Stimulated activated CD4-positive, alpha-beta T cell treated with anti-CD3 and anti-CD28 coated beads, Interleukin-1b, Interleukin-23, amount 100 ng/mL, for 1 hour (primary cell): ENCODE measurements at places on chromosomes 1 and 21.

GRCh38 chr1:59238993-59239392, 57.9 kb upstream of the FGGY start:
- DNase-seq, result no peak

GRCh38 chr1:244082969-244083368, 31.9 kb downstream of the ZBTB18 start:
- DNase-seq, result no peak

DNA sequence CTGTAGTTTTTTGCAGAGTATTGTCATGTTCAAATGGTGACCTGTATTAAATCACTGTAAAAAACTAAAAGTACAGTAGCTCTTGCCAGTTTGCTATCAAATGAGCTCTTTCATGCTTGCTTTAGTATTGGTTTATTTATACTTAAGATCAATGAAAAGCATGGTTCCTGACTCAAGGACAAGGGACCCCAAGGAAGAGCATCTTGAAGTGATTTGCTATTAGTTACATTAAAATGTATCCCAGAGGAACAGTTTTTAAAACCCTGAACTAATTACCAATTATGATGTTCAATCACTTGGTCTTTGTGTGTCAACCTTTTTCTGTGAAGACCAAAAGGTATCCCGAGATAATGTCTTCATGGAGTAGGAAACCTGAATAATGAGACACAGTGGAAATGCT, at the start of gene OR13G1:
OR13G1 (minus strand) TSS at position 101 of the 400 bp plus-strand sequence. CDS start 6,698 bp downstream, outside the sequence.
- DNase-seq, result no peak

- no peak for DNase-seq
These were observed 2.0 kb upstream of the ENAH start for GRCh38 chr1:225654688-225655508.

- DNase-seq, result no peak
These were observed 38.8 kb downstream of the DTL start for GRCh38 chr1:212074313-212074712.

GRCh38 chr21:26809745-26810144, 35.5 kb downstream of the ADAMTS1 start:
- no peak for DNase-seq

- DNase-seq, result no peak
These were observed 18.8 kb downstream of the AVPR1B start for GRCh38 chr1:206098242-206098919.

GRCh38 chr1:13824626-13825025, 124.6 kb downstream of the PRDM2 start:
- no peak for DNase-seq

GRCh38 chr1:13697738-13698137, 2.2 kb upstream of the PRDM2 start:
- no peak for DNase-seq

- no peak for DNase-seq
These were observed 69.3 kb downstream of the SLC37A1 start for GRCh38 chr21:42582787-42583476.

- no peak for DNase-seq
These were observed 1.7 kb downstream of the GPR137B start for GRCh38 chr1:236144033-236144432.

- no peak for DNase-seq
These were observed 285.3 kb upstream of the VAMP3 start for GRCh38 chr1:7485826-7486225.

DNA sequence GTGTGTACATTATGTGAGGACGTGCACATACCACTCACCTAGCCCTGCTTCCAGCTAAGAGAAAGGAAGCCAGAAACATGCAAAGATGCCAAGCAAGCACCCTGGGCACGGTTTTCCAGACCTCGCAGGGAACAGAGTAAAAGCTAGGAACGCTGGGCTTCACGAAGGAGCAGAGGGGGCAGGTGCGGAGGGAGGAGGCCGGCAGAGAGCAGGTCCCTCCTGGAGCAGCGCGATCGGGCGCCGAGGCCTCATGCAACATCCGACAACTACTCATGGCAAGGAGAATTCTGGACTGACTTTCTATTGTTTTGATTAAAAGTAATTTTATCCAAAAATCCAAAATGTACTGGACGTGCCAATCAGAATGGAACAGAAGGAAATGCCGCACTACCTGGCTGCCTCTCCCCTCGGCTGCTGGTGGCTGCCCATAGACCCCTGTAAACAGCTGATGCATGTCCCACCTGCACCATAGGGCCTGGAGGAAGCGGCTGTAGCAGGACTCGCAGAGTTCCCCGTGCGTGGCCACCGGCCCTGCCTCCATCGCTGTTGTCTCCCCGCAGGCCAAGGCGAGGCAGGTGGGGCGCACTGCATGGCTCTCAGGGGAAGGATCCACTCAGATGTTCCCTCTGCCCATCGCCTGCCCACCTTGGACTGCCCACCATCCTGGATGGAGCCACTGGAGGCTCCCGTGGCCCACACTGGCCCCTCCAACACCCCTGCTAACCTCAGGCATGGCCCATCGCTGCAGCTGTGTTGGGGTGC, 93.5 kb downstream of the WDR4 start:
- no peak for DNase-seq

GRCh38 chr1:248739572-248740205, 15.9 kb downstream of the LYPD8 start:
- DNase-seq, result no peak

GRCh38 chr1:39210649-39211048, 6.2 kb downstream of the MACF1 start:
- DNase-seq, result no peak

DNA sequence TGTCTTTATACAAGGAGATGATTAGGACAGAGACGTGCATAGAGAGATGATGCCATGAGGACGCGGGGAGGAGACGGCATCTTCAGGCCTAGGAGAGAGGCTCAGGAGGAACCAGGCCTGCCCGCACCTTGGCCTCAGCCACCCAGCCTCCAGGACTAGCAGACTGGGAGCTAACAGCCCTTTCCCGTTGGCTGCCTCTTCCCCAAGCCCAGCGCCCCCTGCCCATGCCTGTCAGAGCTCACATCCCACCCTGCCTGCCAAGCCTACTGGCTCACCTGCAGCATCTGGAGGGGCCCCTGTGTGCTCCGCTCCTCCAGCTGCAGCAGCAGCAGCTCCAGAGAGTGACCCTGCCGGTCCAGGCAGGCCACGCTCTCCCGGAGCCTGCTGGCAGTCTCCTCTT, 4.0 kb upstream of the TRIM11 start:
- DNase-seq, result no peak

DNA sequence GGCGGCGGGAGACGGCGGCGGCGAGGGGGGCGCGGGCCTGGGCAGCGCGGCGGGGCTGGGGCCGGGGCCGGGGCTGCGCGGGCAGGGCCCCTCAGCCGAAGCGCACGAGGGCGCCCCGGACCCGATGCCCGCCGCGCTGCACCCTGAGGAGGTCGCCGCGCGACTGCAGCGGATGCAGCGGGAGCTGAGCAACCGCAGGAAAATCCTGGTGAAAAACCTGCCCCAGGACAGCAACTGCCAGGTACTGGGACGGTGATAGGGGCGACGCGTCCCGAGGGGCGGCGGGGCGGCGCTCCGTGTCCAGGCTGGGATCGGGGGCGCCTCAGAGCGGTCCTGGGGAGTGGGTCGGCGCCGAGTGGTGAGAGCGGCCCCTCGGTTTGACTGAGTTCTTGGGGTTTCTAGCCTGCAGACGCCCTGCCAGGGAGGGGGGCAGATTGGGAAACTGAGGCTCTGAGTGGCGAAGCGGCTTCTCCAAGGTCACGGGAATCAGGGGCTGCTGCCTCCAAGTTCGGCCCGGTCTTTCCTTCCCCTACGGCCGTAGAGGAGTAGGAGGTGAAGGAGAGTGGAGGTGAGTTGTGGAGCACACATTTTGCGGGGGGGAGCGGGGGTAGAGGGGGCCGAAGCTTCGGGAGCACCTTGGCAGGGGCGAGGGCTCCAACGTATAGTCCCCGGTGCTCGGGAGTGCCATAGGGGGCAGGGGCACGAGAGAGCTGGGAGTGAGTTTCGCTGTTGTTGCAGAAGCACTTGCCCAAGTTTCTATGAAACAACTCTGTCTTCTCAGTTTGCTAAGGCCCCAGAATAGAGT, 508 bp downstream of the RAVER2 start:
- DNase-seq, result no peak

DNA sequence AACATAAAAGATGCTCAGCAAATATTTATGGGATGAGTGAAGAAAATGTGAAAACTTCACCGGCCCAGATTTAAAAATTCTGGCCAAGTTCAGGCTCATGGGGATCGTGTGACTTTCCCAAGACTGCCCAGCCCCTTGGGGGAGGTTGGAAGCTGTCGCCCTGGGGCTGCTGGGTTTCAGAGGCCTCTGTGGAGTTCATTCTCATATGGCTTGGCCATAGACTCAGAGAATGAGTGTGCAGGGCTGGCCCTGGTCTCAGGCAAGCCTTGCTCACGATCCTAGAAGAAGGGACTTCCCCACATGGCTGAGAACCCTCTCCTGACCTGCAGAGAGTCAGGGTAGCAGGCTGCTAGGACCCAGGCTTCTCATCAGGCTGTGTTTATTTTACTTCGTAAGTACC, 24.6 kb downstream of the PADI2 start:
- DNase-seq, result no peak
